ENCODE measurements at places on chromosomes 12 and 14. TPM values are rescaled to one million over a fixed set of nuclear protein-coding genes. Genes with fewer than 3 reads are reported as not detected.

Gene GAS2L3
- total RNA-seq, result 0.75 TPM

DNA sequence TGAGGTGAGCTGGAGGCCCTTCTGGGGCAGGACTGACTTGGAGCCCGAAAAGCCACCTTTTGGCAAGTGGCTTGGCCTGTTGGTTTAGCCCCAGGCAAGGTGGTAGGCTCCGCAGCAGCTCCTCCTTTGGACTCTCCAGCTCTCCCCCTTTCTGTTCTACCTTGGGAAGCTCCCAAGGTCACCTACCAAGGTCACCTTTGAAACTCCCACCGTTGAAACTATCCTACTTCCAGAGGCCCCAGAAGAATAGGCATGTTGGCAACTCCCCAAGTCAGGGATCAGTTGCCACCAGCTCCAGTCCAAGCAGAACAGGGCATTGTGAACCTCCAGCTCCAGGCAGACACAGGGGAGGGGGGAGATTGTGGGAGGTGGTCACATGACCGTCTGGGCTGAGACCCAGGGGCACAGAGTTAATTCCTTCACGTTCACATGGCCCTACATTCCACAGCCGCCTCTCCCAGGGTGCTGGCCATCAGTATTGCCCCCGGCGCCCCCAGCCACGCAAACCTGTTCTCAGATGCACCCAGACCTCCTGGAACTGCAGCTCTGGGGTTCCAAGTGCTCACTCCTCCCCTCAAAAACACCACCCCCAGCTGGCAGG is 14.4 kb downstream of the IRF2BPL start:
- no peaks in the 10 kb centered on the region for H3K27me3 ChIP-seq
- no peaks in the 10 kb centered on the region for H3K36me3 ChIP-seq
- H3K27ac ChIP-seq, result no peak overlapping the region
- H3K4me3 ChIP-seq, result no peak overlapping the region
- H3K4me1 ChIP-seq, result peaks cover 10% of the 10 kb centered on the region

DNA sequence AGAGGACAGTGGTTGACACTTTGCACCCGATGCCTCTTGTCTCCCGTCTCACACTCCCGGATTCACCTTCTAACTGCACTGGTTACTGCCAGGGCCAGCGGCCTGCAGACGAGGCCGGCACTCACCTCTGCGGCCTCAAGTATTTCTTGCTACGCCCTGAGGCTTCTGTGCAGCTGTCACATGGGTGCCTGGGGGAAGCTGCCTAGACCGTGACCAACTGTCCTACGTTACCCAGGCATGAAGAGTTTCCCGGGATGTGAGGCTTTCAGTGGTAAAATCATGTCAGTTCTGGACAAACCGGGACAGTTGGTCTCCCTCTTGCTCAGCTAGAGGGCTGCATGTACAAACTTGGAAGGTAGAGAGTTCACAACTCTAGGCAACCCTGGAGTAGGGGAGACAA is 274.5 kb downstream of the GLT1D1 start:
- H3K36me3 ChIP-seq, result no peaks in the 10 kb centered on the region
- H3K27me3 ChIP-seq, result no peaks in the 10 kb centered on the region
- no peaks in the 10 kb centered on the region for H3K4me1 ChIP-seq

Gene SLC25A47
- total RNA-seq, result not detected

- no peaks in the 10 kb centered on the region for H3K27me3 ChIP-seq
- H3K36me3 ChIP-seq, result no peaks in the 10 kb centered on the region
- H3K4me3 ChIP-seq, result no peak overlapping the region
- H3K27ac ChIP-seq, result no peak overlapping the region
- no peak for DNase-seq
- H3K4me1 ChIP-seq, result no peaks in the 10 kb centered on the region
These were observed 227.5 kb downstream of the GXYLT1 start for GRCh38 chr12:41917181-41917580.

DNA sequence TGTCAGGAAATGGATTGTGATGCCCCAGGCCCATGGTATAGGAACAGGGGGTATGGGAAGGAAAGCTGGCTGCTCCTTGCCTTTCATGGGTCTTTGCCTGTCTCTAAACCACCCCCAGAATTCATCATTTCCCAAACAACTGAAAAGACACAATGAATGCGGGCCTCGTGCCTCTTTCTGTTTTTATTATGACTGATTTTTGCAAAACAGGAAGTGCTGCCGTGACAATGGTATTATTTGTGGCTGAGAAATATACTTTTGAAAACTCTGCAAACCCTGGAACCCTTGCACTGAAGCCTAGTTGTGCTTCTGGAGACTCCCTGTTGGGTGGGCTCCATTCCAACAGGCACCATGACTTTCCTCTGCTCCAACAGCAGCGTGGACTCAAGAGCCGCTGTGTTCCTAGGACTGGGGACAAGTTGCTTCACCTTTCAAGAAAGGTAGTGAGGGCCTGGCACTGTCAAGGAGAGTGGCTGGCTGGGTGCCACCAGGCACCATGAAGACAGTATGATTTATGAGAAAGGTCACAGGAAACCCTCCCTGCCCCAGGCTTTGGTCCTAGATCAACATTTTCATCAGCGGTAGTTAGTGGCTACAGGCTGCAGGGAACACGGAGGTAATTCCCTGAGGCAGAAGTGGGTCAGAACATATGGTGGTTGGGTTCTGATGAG is 4.8 kb upstream of the DGLUCY start:
- H3K4me1 ChIP-seq, result peaks cover 33% of the 10 kb centered on the region
- peak overlapping the region; percentile 7 for H3K4me3 ChIP-seq
- H3K36me3 ChIP-seq, result no peaks in the 10 kb centered on the region
- H3K27ac ChIP-seq, result peak overlapping the region; percentile 32
- peak; percentile 35 for DNase-seq
- no peaks in the 10 kb centered on the region for H3K27me3 ChIP-seq

DNA sequence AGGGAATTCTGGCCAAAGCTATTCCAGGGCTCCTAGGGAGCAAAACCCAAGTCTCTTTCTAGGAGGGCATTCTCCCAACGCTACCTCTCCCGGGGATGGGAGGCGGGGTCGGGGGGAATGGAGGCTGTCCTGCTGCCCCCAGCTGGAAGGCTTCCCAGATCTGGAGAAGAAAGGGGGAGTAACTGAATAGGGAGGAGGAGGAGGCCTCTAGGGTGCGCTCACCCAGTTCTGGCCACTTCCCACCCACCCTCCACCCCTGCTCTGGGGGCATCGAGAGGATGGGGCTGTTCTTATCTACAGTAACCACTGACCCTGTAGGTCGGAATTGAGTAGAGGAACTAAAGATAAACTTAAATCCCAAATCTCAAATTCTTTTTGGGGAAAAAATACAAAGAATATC is 579 bp upstream of the RNASE1 start:
- no peak overlapping the region for H3K4me3 ChIP-seq
- H3K27me3 ChIP-seq, result no peaks in the 10 kb centered on the region
- no peak for DNase-seq

DNA sequence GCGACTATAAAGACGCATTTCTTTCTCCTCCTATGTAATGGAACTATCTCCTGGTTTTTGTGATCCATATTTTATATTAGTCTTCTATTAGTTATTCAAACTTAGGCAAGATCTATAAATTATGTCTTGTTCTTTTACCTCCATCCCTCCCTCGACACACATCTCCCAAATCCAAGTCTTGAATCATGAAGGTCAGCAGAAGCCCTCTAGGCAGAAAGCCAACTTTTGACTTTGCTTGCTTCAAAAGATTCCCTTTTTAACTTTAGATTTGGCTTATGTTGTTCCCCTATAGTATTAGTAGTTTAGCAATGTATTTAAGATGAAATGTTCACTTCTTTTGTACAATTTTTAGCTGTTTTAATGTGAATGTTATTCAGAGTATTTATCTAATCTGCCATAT is 689.8 kb downstream of the SLC6A15 start:
- no peak for DNase-seq
- H3K27ac ChIP-seq, result no peak overlapping the region
- no peak overlapping the region for H3K4me3 ChIP-seq
- no peaks in the 10 kb centered on the region for H3K27me3 ChIP-seq

DNA sequence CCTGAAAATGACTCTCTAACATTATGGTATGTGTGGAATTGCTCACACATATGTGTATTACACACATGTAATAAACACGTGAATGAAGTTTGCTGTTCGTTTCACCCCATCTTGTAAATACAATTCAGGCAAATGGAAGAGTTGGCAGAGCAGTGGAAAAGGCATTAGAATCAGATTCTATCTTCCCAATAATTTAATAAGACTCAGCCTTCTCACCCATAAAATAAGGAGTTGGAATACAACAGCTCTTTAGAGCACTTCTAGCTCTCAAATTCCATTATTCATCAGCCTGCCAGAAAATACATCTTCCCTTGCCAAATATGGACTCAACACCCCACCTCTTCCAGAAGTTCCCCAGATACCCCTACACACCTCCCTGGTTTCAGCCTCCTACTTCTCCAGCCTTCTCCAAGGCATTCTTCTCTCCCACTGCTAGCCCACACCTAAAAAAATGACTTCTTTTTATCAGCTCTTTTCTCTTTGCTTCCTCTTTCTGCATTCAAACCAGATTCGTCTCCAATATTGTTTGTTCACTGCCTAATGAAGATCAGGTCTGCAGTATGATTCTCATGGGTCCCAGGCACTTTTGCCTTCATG is 66.2 kb upstream of the DYRK2 start:
- peaks cover 44% of the 10 kb centered on the region for H3K4me1 ChIP-seq
- DNase-seq, result no peak
- no peak overlapping the region for H3K27ac ChIP-seq

DNA sequence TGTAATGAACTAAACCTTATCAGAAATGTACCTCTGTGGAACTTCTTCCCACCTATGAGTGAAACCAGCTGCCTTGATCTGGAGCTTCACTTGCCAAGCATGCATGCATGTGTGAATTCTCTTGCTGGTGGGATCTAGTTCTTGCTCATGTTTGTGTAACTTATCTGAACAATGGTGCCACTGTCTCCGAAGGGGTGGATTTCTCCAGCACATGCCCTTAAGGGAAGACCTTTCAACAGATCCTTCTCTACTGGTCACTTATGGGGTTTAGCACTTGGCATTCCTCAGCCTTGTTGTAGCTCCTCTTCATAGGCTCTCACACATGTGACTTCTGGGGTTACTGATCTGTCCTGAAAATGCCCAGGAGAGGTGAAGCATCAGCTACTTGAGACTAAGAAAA is 25.0 kb downstream of the SMOC1 start:
- no peak overlapping the region for H3K4me3 ChIP-seq
- no peaks in the 10 kb centered on the region for H3K4me1 ChIP-seq
- no peak for DNase-seq
- no peaks in the 10 kb centered on the region for H3K36me3 ChIP-seq
- H3K27ac ChIP-seq, result no peak overlapping the region

DNA sequence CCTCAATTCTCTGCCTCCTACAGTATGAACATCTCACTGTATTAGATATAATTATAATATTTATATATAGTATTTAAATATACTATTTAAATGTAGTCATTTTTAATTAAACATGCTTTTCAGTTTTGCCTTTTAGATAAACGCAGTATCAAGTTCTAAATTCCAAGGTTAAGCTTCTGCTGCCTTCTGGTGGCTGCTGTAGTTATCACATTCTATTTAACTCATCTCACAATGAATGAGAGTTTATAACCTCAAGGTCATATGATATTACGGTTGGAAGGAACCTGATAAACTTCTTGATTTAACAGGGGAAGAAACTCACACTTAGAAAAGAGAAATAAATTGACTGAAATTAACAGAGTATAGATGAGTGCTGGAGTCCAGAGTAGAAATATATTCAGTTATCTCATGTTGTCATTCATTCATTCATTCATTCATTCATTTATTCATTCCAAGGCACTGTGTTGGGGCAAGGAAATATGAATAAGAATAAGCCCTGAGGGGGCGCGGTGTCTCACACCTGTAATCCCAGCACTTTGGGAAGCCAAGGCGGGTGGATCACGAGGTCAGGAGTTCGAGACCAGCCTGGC is 31.9 kb downstream of the GUCY2C start:
- H3K27me3 ChIP-seq, result no peaks in the 10 kb centered on the region
- H3K36me3 ChIP-seq, result no peaks in the 10 kb centered on the region
- no peaks in the 10 kb centered on the region for H3K4me1 ChIP-seq
- DNase-seq, result peak; percentile 34

DNA sequence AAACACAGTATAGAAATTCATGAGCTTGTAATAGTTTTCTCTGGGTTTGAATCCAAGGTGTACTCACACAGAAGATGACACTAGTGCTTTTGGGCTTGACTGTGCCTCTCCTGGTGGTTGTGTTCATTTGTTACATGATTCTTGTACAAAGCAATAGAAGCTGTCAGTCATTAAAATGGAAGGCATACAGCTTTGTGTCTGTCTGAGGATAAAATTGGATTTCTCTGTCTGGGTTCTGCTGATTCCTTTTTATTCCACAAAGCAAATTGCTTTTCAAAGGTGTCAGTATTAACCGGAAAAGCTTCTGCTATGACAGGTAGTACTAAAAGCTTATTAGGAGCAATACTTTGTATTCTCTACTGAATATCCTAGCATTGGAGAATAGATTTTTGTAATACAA is 361.2 kb downstream of the SLC6A15 start:
- no peaks in the 10 kb centered on the region for H3K36me3 ChIP-seq
- DNase-seq, result no peak
- no peaks in the 10 kb centered on the region for H3K27me3 ChIP-seq

Gene SRRM4
- not detected for total RNA-seq

- H3K27me3 ChIP-seq, result no peaks in the 10 kb centered on the region
- peaks cover 19% of the 10 kb centered on the region for H3K36me3 ChIP-seq
- H3K27ac ChIP-seq, result peak overlapping the region; percentile 61
These were observed 15.9 kb downstream of the KCTD10 start for GRCh38 chr12:109461049-109461845.

Gene GZMB
- total RNA-seq, result 2,866 TPM

- H3K27me3 ChIP-seq, result no peaks in the 10 kb centered on the region
- no peaks in the 10 kb centered on the region for H3K36me3 ChIP-seq
- H3K27ac ChIP-seq, result no peak overlapping the region
- DNase-seq, result no peak
- no peaks in the 10 kb centered on the region for H3K4me1 ChIP-seq
These were observed 123.1 kb downstream of the NPAS3 start for GRCh38 chr14:33061667-33062325.

Gene NRIP2
- total RNA-seq, result not detected

DNA sequence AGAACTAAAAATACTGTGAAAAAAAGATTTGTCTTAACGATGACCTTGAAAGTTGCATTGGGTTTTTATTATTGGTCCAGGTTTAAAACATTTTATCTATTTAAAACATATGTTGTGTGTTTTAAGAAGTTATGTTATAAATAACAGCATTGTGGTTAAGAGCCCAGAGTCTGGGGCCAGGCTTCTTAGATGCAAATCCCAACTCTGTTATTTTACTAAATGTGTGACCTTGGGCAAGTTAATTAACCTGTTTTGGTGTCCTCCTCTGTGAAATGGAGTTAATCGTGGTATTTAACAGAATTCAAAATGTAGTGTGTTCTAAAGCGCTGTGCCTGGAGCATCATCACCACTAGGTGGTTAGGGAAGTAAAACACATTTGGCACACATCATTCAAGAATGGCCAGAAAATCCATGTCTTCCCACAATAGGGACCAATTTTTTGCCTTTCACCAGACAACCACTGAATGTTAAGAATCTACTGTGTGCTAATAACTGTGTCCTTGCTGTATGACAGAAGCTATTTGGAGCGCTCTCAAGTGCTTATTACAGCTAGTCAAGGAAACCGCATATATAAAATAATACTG is 133.3 kb downstream of the MON2 start:
- no peak for DNase-seq
- no peak overlapping the region for H3K4me3 ChIP-seq
- H3K36me3 ChIP-seq, result no peaks in the 10 kb centered on the region

Measured in CD8-positive, alpha-beta memory T cell (primary cell).